IPS DF 19.7 (cell line): ENCODE measurements at places on chromosomes 16 and 17.

GRCh38 chr17:5895276-5895675 lies 174.9 kb upstream of the WSCD1 start:
- no peak for DNase-seq

GRCh38 chr16:79593074-79593531 lies 7.4 kb downstream of the MAF start:
- no peak for DNase-seq

DNA sequence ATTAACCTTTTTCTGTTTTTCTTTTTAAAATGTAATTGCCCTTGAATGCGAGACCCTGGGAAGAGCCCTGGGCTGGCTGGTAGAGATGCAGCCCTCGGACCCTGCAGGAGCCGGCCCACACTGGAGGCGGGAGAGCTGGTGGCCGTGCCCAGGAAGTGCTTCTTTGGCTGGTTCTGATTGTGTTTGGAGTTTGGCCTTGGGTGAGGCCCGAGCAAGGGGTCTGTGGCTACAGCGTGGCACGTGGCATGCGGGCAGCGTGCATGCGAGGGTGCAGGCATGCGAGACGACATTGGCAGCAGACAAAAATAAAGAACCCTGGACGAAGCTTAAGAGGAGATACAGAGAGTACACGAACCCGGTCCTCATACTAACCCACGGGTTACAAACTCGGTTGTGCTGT lies 49.7 kb downstream of the PRMT7 start:
- DNase-seq = no peak

DNA sequence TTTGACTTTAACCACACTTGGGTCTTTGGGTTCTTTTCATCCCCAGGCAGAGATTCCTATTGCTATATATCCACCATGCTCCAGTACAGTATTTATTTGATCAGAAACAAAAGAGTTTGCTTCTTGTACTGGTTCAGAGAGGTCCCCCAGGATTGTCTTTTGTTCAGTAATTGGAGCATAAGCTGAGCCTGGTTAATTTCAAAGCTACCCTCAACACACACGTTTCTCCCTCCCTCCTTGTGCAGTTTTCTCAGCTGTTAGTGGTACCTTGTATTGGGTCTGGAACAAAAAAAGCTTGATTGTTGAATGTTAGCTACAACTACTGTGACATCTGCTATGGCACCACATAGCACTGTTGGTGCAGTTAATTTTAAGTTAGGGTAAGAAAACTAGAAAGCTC lies 50.0 kb downstream of the NUP93 start:
- no peak for DNase-seq

DNA sequence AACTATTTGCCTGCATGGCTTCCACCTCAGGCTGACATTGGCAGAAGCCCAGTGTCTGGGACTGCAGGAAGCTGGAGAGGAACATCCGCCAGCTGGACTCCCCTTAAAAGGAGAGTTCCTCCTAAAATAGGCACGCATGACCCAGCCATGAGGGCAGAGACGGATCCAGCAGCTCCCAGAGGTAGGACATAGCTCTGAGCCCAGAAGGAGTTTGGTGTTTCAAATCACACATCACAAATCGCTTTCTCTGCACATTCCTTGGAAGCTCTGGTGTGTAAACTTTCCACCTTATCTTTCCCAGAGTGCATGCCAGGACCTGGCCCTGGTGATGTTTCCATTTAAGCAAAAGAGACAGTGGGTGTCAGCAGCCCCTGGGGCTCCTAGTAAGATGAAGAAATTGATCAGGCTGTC lies 231.1 kb upstream of the CDH5 start:
- no peak for DNase-seq

DNA sequence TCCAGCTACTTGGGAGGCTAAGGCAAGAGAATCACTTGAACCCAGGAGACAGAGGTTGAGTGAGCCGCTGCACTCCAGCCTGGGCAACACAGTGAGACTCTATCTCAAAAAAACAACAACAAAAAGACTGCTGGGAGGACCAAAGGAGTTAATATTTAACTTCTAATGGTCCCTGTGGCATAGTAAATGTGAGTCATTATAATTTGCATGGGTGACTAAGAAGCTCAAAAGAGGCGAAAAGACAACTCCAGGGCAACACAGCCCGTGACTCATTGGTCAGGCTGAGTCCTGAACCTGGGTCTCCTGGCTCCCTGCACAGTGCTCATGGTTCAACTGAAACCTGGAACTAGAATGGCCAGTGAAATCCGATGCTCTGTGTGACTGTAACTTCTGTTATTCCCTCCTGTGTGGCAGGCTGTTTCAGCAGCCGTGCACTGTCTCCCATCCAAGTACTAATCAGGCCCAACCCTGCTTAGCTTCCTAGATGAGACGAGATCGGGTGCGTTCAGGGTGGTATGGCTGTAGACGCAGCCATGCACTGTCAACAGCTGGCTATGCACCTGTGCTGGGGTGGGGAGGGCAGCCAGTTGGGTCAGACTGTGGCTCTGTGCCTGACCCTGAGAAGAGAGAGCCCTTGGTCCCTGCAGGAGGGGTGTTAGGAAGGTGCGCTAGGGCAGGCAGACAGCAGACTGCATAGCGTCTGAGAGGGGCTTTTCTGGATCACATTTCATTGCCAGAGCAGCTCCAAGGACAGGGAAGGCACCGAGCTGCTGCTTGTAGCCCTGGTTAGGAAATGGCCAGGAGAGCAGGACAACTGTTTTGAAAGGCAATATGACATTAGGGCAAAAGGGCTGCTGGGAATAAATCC lies 14.5 kb upstream of the GPRC5C start:
- no peak for DNase-seq

DNA sequence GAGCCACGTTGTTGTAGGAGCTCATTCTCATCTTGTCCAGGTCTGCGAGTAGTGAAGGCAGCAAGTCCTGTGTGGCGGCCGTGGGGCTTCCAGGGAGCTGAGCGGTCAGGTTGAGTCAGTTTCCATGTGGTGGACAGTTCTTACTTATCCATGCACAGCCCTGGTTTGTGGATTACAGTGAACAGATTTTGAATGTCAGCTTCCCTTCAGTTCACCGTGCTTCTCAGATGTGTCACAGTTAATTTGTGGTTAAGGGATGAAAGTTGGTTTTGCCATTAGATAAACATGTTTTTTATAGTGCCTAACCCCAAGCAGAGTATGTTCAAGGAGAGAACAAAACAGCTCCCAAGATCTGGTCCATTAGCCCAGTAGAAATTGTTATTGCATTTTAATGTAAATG lies 103.1 kb downstream of the RPTOR start:
- DNase-seq = no peak

GRCh38 chr17:55409030-55409800 lies 12.4 kb downstream of the MMD start:
- no peak for DNase-seq

GRCh38 chr17:17806611-17807274 lies 30.0 kb downstream of the SREBF1 start:
- no peak for DNase-seq

DNA sequence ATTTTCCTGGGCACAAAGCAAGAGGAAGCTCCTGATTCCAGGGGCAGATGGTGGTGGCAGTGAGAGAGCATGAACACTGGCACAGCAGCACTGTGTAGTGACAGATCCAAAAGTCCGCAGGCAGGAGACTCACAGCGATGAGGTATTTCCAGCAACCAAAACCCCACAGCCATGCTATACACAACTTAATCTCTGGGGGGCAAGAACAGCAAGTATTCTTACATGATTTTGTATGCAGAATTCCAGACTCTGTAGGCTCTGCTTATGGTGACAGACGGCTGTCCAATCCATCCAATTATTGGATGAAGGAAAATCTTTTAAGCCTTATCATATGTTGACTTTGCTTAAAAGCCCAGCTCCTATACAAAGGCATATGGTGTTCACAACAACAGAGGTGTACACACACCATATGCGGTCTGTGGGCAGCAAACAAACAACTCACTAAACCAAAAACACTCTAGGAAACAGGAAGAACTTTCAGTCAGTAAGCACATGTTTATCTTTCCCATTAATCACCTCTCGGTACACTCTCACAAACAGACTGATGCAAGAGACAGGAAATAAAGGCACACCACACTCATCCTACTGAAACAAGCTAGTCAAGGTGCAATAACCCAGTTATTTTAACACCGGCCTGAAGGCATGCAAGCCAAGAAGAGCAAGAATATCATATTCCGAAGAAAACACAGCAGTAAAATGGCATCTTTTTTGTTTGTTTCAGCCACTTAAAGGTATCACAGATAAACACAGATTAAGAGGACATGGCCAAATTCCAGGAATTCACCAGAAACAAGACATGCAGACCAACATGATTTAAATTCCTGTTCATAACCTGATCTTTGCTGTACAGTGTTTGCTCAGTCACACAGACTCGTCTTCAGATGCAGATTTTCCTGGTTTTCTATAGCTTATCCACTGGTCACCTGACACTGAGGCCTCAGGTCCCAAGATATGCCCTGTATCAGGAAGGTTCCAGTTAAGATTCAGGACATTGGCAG lies 47.8 kb downstream of the ERN1 start:
- DNase-seq = no peak

DNA sequence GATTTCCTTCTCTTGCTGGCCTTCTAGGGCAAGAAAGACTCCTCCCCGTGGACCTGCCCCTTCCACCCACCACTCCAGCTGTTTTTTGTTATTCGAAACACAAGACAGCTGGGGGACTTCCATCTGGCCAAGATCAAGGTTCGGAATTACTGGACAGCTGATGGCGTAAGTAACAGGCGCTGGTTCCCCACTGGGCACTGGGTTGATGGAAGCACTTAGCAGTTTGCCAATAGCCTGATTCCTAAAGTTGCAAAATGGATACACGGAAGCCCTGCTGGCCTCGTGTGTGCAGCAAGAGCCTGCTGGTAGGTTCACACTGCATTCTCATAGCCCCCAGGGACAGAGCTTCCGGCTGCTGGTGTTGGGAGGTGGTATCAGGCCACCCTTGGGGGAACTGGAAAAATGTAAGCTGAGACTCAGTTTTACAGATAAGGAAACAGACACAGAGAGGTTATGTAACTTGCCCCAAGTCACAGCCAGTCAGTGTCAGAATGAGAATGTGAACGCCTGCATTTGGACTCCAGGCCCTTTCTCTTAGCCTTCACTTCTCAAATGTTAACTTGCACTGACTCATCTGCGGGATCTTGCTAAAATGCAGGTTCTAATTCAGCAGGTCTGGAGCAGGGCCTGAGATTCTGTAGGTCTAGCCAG lies 171.7 kb downstream of the KATNIP start:
- DNase-seq = no peak

GRCh38 chr17:57283203-57283971 lies 27.1 kb downstream of the MSI2 start:
- no peak for DNase-seq

GRCh38 chr16:89319886-89320781 lies 102.6 kb downstream of the ZNF778 start:
- no peak for DNase-seq

- DNase-seq = no peak
Measured at GRCh38 chr16:85484347-85485300, 128.5 kb upstream of the GSE1 start.

- DNase-seq = no peak
Measured at GRCh38 chr16:10312784-10313724, 72.8 kb upstream of the ATF7IP2 start.

GRCh38 chr16:66115373-66115772 lies 251.1 kb upstream of the CDH5 start:
- no peak for DNase-seq

- DNase-seq = no peak
Measured at GRCh38 chr16:67535201-67535600, 6.6 kb downstream of the RIPOR1 start.

DNA sequence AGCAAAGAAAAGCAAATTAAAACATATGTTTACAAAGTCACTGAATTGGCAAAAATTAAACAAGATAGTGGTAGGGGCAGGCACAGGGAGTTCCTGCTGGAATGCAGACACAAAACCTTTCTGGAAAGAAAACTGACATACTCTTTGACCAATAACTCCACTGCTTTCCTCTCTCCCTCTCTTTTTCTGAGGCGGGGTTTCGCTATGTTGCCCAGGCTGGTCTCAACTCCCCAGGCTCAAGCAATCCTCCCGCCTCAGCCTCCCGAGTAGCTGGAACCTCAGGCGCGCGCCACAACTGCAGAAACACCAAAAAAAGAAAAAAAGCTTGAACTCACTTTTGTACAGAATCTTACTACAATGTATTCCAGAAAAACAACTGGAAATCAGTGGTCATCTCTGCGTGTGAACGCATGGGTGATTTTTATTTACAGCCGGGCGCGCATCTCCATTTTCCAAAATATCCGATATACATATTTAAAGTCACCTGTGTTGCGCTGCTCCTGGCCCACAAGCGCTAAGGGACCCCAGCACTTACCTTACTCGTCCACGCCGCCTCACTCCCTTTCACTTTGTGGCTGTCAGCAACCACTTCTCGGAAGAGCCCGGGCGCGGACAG lies 480 bp downstream of the TXNL4B start:
- DNase-seq = no peak

GRCh38 chr16:1505912-1506311 lies 12.8 kb downstream of the TELO2 start:
- DNase-seq = no peak

GRCh38 chr16:1096169-1097082 lies at the start of gene C1QTNF8:
C1QTNF8 (minus strand) TSS chr16:1096244; CDS start chr16:1094922, 1,322 bp downstream.
- no peak for DNase-seq

DNA sequence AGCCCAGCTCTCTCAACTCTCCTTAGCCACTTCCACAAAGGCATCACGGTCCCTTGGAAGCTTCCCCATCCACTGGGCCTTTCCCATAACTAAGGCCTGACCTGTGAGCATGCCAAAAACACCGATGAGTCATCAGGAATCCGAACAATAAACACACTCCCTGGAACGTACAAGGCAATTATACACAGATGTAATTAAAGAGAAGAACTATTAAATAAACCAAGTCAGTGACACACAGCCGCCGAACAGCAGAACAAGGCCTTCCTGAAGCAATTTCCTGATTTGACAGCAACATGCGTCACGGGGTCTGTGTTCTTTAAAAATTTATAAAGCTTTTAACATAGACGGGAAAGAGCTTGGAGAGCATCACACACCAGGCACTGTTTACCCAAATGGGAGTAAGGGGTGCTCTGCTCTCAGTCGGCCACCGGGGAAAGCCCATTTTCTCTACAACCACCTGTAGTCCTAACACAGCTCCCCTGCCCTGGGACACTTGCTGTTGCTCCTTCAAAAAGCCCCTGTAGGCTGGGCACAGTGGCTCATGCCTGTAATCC lies 29.4 kb downstream of the COG7 start:
- DNase-seq = no peak

GRCh38 chr17:17313350-17313991 lies 10.3 kb downstream of the NT5M start:
- peak; percentile 54 for DNase-seq

DNA sequence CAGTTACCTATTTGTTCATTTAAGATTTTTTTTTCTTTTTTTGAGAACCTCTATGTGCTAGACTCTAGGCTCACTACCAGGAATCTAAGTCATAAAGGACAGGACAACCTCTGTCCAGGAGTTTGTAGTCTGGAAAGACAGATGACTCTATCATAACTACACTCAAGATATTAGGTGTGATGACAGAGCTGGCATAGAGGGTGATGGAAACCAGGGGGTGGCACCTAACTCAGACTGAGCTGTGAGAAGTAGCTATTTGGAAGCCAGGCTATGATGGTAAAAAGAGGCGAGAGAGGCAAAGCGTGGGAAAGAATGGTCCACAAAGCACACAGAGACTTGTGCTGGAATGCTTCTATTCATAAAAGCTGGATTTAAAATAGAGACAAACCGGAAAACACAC lies 372.3 kb downstream of the SEC14L1 start:
- no peak for DNase-seq
